Omental fat pad (tissue), 4 donors: ENCODE measurements at places on chromosomes 2 and 18.

DNA sequence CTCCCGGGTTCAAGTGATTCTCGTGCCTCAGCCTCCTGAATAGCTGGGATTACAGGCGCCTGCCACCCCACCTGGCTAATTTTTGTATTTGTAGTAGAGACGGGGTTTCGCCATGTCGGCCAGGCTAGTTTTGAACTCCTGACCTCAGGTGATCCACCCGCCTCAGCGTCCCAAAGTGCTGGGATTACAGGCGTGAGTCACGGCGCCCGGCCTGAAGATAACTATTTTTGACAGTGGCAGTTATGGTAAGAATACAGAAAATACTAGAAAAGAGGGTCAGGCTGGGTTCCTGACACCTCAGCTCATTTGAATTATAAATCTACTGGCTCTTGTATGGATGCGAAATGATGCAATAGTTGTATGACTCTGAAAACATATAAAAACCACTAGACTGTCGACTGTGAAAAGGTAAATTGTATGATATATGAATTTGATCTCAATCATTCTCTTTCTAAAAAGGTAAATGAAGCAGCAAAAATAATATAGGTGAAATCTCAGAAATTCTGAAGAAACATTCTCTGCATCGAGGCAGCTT, 11.1 kb upstream of the DGKD start:
- DNase-seq = no peak

GRCh38 chr2:226782092-226782713, 17.4 kb downstream of the IRS1 start:
- DNase-seq = no peak

- DNase-seq = no peak
Observed at GRCh38 chr2:12930391-12930790, 213.7 kb downstream of the TRIB2 start.

DNA sequence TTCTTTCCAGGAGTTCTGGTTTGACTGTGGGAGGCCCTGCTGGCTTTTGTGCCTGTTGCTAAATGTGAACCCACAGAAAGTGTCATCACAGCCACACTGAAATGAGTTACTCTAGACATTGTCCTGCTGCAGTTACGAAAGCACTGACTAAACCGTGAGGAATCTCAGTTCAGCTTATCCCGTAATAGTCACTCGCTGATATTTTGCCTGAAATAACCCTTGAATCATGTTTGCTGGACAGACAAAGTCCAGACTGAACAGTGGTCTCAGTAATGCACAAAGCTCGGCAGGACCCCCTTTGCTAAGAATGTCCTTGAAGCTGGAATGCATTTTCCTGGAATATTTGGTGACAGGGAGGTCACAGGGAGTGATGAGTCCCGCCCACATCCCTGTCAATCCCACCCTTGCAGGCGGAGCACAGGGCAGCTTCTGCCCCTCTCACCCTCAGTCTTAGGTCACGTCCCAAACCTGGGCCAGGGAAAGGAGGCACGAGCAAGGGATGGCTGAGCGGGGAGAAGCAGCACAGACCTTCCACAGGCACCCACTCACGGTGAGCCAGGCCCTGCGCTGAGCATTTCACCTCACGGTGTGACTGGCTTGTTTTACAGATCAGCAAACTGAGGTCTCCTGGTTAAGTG, 53.4 kb downstream of the ADI1 start:
- no peak for DNase-seq

DNA sequence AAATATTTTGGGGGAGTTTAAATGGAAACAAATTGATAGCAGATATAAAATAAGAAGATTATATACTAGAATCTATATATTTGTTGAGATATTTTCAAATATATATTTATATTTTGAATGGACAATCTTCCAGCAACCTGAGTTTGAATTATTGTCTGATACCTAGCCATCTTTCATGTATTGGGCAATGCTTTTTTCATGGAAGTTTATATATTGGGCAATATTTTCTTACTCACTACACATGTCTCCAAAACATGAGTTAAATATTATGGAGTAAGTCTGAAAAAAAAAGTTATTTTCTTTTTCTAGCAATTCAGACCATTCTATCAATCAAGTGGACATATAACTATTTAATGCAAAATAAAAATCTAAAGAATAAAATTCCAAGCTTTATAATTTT, 295.2 kb downstream of the NYAP2 start:
- no peak for DNase-seq

- DNase-seq = no peak
Observed at GRCh38 chr2:226387499-226387942, 412.1 kb downstream of the IRS1 start.

- DNase-seq = no peak
Observed at GRCh38 chr2:226873051-226873620, 37.3 kb downstream of the RHBDD1 start.

DNA sequence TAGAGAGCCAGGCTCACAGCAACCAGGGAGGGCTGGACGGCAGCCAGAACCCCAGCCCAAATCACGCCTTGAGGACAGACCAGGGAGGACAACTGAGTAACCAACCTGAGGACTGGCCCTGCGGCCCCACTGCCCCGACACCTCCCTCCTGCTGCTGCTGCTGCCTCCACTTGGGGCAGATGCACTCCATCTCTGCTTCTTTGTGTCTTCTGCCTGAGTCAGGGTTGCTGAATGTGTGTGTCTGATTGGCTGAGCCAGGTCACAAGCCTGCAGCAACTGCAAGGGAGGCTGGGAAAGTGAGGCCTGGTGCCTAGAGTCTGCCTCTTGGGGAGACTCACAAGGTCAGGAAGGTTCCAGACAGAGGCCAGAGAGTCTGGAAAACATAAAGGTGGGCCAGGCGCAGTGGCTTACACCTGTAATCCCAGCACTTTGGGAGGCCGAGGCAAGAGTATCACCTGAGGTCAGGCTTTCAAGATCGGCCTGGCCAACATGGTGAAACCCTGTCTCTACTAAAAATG, 83.4 kb downstream of the ZFP36L2 start:
- no peak for DNase-seq

DNA sequence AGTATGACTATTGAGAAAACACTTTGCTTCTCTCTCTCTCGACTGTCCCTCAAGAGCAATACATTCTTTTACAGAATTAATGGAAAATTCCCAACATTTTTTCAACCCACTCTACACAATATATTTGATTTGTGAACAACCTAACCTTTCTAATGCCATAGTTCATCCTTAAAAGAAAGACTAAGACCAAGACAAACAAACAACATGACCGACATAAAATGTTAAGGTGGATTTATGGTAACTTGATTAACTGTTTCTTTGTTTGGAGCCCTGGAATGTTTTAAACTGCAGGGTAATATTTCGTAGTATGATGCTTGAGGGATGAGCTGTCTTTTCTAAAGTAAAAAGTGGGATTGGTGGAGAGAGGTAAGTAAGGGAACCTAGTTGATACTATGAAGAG, 738.2 kb downstream of the MBD2 start:
- no peak for DNase-seq

DNA sequence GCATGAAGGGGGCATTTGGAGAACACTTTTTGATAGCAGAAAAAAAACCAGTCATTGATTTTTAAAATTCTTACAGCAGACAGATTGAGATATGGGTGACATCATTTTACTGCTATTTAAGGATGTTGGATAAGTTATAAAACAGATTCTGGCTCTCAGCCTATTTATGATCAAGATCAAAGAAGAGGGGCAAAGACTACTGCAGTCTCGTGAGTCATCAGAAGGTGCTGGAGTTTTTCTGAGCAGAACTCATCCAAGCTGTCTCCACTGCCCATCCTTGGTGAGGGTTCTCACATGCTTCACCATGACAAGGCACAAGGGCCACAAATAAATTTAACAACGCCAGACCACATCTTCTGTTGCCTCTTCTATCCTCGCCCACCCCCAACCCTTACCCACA, 58.8 kb downstream of the ST6GAL2 start:
- no peak for DNase-seq

GRCh38 chr18:77551055-77551454, 301.4 kb downstream of the GALR1 start:
- DNase-seq = no peak

DNA sequence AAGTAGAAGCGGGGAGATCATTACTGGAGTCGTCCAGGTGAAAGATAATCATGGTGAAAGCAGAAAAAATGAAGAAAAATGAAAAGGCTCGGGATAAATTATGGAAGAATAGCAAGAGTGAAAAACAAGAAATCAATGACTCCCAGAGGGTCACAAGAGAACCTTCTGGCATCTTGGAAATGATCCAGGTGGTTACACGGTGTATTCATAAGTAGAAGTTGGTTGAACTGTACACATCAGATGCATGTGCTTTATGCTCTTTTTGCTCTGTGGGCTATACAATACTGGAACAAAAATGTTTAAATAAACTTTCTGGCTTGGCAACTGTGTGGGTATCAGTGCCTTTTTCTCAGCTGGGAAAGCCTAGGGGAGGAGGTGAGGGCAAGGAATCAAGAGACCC, 348.9 kb downstream of the RND3 start:
- no peak for DNase-seq

DNA sequence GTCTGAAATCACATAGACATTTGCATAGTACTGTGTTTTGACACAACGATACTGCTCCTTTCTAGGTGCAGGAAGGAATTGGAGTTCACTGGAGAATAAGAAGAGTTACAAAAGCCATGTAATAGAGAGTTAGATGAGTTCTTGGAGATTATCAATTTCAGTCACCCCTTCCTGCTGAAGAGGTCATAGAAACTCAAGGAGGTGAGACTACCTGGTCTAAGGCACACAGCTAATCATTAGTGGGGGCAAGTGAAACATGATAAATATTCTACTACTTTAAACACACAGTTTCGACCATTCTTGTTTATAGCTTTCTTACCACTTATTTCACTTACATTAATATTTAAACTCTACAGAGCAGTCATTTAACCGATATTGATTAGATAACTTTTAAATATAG, 286.9 kb upstream of the NXPH2 start:
- DNase-seq = no peak

DNA sequence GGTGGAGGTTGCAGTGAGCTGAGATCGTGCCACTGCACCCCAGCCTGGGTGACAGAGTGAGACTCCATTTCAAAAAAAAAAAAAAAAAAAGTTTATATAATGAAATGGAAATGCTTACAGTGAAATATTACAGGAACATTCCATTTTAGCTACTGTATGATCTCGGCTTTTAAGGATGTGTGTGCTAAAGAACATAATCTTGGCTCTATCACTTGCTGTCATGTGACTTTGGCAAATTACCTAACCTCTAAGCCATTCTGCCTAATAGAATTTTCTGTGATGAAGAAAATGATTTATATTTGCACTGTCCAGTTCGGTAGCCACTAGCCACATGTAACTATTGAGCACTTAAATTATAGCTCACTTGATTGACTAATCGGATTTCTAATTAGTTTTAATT, 36.3 kb downstream of the SMAD4 start:
- DNase-seq = no peak

DNA sequence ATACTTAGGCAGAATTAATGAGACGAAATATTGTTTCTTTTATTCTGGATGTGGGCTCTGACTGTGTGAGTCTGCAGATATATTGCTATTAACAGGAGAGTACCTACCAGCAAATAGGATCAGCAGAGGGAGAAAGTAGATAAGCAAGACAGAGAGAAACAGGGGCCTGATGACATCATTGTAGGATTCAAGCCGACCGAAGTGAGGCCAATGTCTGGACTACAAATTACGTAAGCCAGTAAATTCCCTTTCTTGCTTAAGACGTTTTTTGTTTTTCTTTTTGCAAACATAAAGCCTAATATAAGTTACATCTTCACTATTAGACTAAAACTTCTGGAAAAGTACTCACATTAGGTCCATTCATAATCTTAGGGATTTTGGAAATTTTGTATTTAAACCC, 21.4 kb upstream of the PTPRM start:
- no peak for DNase-seq

- DNase-seq = no peak
Observed at GRCh38 chr2:231614559-231615057, 21.9 kb downstream of the TEX44 start.

- DNase-seq = no peak
Observed at GRCh38 chr2:224062481-224063297, 23.6 kb upstream of the SERPINE2 start.

- DNase-seq = no peak
Observed at GRCh38 chr2:157743051-157743450, 114.4 kb upstream of the ACVR1C start.

DNA sequence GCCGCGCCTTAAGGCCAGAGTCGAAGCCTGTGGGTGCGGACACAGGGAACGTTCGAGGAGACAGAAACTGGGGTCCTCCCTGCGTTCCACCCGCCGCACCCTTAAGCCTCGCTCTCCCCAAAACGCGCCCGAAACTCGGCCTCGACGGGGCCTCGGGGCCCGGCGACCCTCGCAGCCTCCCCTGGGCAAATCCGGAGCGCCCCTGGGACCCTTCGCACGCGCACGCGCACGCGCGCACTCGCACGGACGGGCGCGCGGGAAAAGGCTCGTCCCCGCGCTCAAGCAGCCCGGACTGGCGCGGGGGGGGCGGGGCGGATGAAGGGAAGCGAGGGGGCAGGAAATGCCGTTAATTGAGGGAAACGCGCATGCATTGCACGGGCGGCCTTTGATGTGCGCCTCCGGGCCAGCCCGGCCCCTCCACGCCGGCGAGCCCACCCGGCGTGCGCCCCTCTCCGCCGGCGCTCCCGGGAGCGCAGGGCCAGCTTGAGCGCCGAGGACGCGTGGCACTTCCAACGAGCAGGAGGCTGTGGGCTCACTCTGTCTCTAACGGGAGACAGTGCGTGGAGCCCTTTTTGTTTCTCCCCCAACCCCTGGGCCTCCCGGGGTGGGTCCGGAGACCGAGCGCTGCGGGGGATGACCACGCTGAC, 5.4 kb upstream of the SALL3 start:
- no peak for DNase-seq

- no peak for DNase-seq
Observed at GRCh38 chr2:196277002-196277401, 105.6 kb upstream of the STK17B start.

GRCh38 chr2:109324861-109325260, 195.9 kb downstream of the SH3RF3 start:
- no peak for DNase-seq

- no peak for DNase-seq
Observed at GRCh38 chr2:204022550-204022949, 86.0 kb downstream of the ICOS start.

GRCh38 chr2:99784282-99784681, 294.5 kb upstream of the REV1 start:
- no peak for DNase-seq
